Spinal cord (tissue), 10 donors: ENCODE measurements at places on chromosomes 1 and 21. TPM values are rescaled to one million over a fixed set of nuclear protein-coding genes. Genes with fewer than 3 reads are reported as not detected.

DNA sequence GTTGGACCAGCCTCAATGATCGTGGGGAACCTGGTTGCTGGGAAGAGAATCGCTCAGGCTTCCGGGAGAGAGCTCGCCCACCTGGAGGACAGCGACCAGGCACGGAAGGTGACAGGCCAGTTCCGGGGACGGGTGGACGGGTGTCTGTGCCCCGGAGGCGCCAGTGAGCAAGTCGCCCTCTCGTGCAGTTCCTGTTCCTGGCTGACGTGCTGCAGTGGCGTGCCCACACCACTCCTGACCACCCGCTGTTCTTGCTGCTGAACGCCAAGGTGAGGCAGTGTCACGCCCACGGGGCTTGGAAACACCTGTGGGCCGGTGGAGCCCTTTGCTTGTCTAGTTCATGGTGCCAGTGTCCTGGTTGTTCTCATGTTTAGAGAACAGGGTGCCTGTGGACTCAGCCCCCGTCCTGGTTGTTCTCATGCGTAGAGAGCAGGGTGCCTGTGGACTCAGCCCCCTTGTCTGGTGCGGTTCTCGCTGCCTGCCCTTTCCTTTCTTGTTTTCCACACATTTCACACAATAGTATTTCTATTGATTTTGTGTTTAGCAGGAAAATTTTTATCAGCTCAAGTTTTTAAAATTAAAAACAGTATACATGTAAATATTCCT, 53.1 kb downstream of the S100B start:
- DNase-seq: no peak

DNA sequence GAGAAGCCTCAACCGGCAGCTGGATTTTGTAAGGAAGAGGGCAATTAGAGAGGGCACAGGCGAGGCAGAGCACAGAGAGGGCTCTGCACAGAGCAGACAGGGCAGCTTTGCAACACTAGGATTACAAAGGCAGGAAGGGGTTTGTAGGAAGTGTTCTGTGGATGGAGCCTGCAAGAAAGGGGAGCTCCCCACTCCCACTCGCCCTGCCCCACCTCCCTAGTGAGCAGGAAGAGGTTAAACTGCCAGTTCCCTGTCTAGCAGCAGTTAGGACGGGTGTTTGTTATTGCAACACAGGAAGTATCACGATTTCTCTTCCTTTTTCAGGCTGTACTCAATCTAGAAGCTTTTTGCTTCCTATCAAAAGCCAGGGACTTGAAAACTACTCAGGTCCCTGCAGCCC, 63.3 kb upstream of the LRRC8D start:
- no peak for DNase-seq

DNA sequence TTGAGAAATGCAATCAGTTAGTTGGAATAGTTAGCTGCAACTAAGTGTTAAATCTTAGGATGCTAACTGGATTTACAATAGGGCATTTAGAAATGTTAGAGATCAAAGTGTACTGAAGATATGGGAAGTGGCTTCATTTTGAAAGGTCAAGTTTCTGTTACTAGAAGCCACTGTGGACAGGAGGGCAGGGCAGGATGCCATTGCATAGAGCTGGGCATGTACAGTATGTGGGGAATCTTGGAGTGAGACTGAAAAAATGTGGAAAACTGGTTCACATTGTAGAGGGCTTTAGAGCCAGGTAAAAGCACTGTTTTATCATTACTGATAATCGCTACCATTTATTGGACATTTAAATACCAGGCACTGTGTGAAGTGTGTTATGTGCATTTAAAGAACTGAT, 31.0 kb downstream of the ARID1A start:
- DNase-seq: no peak

- DNase-seq: no peak
Measured at GRCh38 chr1:27127419-27127818, 27.5 kb downstream of the SLC9A1 start.

- peak; percentile 89 for DNase-seq
Measured at GRCh38 chr1:65687428-65688214, 105.1 kb upstream of the PDE4B start.

- DNase-seq: no peak
Measured at GRCh38 chr1:86646256-86646655, 58.1 kb upstream of the SH3GLB1 start.

DNA sequence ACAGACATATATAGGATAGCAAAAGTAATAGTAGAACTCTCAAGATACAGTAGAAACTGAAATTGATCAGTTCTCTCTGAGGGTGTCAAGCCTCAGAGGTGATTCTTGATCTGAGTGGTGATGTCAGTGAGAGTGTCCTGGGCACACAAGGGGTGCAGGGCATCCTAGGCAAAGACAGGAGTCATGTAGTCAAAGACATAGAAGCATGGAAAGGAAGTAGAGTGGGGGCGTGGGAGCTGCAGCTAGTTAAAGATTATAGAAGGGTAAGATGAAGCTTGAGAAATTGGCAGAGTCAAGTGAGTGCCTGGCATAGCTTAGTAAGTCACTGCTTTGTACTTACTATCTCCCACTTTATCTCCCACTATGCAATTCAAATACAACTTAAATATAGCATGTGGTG, 22.8 kb downstream of the CDC7 start:
- peak; percentile 40 for DNase-seq

- DNase-seq: no peak
Measured at GRCh38 chr1:11279630-11280029, 6.6 kb downstream of the UBIAD1 start.

- no peak for DNase-seq
Measured at GRCh38 chr1:173050865-173051264, at the start of gene TNFSF18. Gene TNFSF18 (minus strand): TSS chr1:173050941. CDS start chr1:173050896, 45 bp downstream.

- no peak for DNase-seq
Measured at GRCh38 chr1:20404466-20404865, 81.5 kb downstream of the CAMK2N1 start.

GRCh38 chr1:8426996-8427395, 109.1 kb downstream of the SLC45A1 start:
- DNase-seq: no peak

DNA sequence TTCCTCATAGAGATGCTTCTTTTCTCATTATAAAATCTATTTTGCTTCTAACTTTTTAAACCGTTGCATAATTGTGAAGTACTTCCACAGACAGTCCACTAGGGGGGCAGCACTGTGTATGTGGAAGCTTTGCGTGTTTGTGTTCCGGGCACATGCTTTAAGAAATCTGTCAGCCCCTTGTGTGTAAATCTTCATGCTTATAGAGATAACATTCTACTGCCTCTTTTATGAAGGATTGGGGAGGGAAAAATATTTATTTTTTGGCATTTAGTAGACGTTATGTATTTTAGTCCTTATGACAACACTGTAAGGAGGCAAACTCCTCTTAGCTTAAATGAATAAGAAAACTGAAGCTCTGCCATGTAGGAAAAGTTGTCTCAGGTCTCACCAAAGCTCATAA, 157.3 kb upstream of the PTGFR start:
- DNase-seq: no peak

The VSIG8 gene
- total RNA-seq: 0.22 TPM

The LYPD8 gene
- not detected for total RNA-seq

- no peak for DNase-seq
Measured at GRCh38 chr1:200448034-200448762, 38.4 kb upstream of the ZNF281 start.

The SDCCAG8 gene
- total RNA-seq: 73.0 TPM

DNA sequence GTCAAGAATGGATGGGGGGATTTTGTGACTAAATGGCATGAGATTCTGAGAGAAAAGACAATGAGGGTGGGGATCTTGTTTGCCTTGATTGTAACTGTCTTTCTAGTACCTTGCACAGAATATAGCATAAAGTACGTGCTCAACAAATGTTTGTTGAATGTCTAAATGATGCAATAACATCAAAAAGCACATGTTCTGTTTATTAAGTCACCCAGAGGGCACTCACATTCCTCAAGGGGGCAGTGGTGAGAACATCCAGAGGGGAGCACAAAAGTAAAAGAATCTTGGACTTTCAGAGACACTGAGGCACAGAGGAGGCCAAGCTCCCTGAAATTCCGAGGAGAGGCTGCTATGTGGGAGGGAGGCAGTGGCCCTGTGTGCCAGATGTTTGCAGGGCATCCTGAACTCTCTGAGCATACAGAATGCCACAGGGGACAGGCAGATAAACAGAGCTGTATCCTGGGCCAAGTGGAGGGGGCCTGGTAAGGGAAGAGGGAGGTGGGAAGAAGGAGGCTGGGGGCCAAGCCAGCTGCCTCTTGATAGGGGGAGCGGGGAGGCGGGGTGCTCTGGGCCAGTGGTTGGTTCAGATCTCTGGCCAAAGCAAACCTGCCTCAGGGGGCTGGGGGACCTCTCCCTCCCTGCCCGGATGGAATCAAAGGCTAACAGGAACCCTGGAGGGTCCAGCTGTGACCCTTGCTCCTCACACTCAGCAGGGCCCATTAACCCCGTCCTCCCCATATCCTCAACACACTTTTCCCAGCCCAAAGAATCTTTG, 6.5 kb upstream of the ATP1A2 start:
- peak; percentile 84 for DNase-seq

DNA sequence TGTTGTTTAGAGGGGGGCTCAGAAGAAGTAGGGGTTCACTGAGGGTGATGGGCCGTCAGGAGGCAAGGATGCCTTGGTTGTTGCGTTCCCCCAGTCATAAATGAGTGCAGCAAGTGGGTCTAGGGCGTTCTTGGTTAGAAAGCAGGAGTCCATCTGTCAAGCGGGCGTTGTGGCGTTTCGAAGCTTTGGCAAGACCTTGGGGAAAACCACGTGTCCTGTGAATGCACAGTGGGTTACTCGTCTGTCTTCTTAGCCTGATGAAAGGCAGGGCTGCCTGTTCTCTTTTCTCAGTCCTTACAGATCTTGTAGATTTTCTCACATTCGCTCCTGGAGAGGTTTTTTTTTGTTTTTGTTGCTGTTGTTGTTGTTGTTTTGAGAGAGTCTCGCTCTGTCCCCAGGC, 6.3 kb upstream of the ZNF496 start:
- no peak for DNase-seq

GRCh38 chr1:18644973-18645746, 14.5 kb downstream of the PAX7 start:
- DNase-seq: no peak

- no peak for DNase-seq
Measured at GRCh38 chr1:21630571-21631343, 38.4 kb downstream of the RAP1GAP start.

DNA sequence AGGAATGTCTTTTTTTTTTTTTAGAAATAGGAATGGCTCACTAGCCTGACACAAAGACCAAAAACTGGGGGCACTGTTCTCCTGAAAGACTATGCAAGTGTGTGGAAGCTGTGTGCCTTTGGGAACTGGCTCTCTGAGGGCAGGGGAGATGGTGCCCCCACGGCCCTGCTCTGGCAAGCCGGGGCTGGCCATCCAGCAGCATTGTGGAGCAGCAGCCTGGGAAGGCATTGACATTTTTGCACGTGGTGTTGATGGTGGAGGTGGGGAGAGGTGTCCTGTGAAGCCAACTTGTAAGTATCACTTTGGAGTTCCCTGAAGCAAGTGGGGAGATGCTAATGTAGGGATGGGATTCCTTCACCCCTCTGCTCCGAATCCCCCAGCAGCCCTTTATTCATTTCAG, 460.1 kb downstream of the RPS6KC1 start:
- DNase-seq: no peak

The APOBEC4 gene
- total RNA-seq: 0.66 TPM

GRCh38 chr1:67338642-67339041, 31.0 kb downstream of the IL12RB2 start:
- no peak for DNase-seq

- no peak for DNase-seq
Measured at GRCh38 chr1:94862718-94863117, 42.6 kb downstream of the SLC44A3 start.

The ADORA1 gene
- total RNA-seq: 11.7 TPM

GRCh38 chr21:29376556-29376955, 77.8 kb downstream of the BACH1 start:
- DNase-seq: no peak

DNA sequence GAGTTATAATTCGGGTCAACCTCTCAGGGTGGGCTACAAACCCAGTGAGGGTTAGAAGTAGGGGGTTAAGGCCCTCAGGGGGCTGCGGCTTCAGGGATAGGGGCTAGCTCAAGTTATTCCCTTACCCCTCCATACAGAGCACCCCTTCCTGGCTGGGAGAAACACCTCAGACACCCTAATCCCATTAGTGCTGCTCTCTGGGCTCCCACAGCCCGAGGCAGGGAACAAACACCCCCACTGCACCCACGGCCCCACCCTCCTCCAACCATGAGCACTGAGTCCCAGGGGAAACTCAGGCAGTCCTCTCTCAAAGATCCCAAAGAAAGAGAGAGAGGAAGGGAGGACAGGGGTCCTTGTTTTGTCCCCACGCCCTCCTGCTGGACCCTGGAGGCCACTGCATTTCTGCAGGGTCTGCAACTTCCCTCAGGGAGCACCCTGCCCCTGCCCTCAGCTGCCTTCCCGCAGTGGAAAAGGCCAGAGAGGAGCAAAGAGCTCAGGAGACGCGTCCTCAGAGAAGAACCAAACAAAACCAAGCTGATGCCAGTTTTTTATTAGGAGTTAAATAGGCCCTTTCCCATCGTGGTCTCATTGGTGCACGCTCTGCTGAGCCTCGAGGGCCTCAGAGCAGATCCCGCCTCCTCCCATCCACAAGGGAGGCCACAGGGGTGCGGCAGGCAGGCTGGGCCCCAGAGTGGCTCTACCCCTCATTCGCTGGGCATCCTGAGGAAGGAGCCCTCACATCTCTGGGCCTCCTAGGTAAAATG, 1.4 kb upstream of the S100A4 start:
- no peak for DNase-seq

DNA sequence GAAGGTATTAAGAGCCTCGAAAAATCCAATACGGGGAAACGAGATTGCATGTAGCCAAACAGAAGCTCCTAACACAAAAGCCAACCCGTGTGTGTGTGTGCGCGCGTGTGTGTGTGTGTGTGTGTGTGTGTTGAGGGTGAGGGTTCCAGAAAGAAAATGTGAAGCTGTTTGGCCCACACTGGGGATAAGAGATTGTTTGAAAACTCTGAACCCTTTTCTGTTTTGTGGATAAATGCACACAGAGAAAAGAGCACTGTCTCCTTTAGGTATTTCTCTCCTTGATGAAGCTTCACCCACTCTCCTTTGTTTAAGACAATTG, 1.9 kb downstream of the WLS start:
- DNase-seq: no peak

DNA sequence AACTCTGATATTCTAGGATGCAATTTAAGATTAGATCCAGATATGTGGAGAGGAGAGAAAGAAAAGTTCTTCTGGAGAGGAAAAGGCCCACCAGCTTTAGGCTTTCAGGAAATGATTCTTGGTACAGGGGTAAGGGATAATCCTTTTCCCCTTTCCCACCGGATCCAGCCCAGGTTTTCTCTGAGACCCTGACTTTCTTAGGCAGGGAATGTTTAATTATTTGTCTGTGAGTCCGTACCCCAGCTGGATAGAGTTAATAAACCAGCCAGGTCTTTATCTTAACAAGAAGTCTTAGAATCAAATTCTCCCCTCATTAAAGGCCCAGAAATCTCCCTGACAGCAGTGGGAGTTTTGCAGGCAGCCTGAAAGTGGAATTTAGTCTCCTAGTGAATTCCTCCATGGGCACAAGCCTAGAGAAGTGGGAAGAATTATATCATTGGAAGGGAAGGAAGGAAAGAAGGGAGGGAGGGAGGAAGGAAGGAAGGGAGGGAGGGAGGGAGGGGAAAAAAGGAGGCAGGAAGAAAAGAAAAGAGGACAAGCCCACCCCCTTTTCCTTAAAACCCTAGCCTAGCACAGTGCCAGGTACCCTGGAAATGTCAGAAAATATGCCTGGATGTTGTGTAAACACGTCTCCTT, 189.0 kb downstream of the PLPP3 start:
- peak; percentile 68 for DNase-seq

The WDR64 gene
- 0.11 TPM for total RNA-seq

GRCh38 chr1:184157394-184157742, 105.8 kb downstream of the TSEN15 start:
- no peak for DNase-seq

The ZSWIM5 gene
- 7.9 TPM for total RNA-seq
